A549 treated with dexamethasone at 1 μM for 4 hours (cell line): ENCODE measurements at places on chromosomes 1 and 21. TPM values are rescaled to one million over a fixed set of nuclear protein-coding genes. Genes with fewer than 3 reads are reported as not detected.

Gene IQGAP3
- total RNA-seq, result 9.2 to 20.0 TPM (median 17.9 TPM) in 5 replicates

Gene CCDC27
- total RNA-seq, result not detected in 5 replicates

Gene CSF1
- 12.5 to 17.2 TPM (median 16.2 TPM) in 5 replicates for total RNA-seq

Gene SASS6
- 3.3 to 5.2 TPM (median 4.3 TPM) in 5 replicates for total RNA-seq

Gene ITGB2
- total RNA-seq, result 0.56 to 0.94 TPM (median 0.76 TPM) in 5 replicates

Gene KRTAP19-3
- total RNA-seq, result not detected in 5 replicates

Gene ASCL5
- 0.09 to 0.13 TPM (median 0.11 TPM) in 5 replicates for total RNA-seq

Gene KCNA2
- 0.02 to 0.20 TPM (median 0.05 TPM) in 5 replicates for total RNA-seq

Gene COL11A1
- 2.6 to 3.2 TPM (median 2.7 TPM) in 5 replicates for total RNA-seq

Gene METTL13
- 35.2 to 45.5 TPM (median 41.5 TPM) in 5 replicates for total RNA-seq

Gene C4BPA
- total RNA-seq, result 0.58 to 0.91 TPM (median 0.67 TPM) in 5 replicates

Gene SPATA17
- total RNA-seq, result 1.7 to 3.0 TPM (median 1.9 TPM) in 5 replicates

Gene FCER1G
- total RNA-seq, result 0.23 to 0.34 TPM (median 0.25 TPM) in 3 of 5 replicates, not detected in the others

Gene DNALI1
- 0.02 to 0.27 TPM (median 0.05 TPM) in 3 of 5 replicates, not detected in the others for total RNA-seq

Gene TMEM240
- 0.20 to 0.52 TPM (median 0.37 TPM) in 5 replicates for total RNA-seq

Gene DR1
- 27.5 to 40.4 TPM (median 37.0 TPM) in 5 replicates for total RNA-seq

Gene OR6N1
- not detected in 5 replicates for total RNA-seq

Gene FYB2
- not detected in 5 replicates for total RNA-seq

Gene A3GALT2
- total RNA-seq, result not detected in 5 replicates

Gene CDK11B
- total RNA-seq, result 21.9 to 26.1 TPM (median 25.6 TPM) in 5 replicates

Gene SPATA46
- not detected in 5 replicates for total RNA-seq

Gene PBX1
- 9.5 to 18.0 TPM (median 15.8 TPM) in 5 replicates for total RNA-seq

Gene SNRPE
- 195 to 242 TPM (median 198 TPM) in 5 replicates for total RNA-seq

Gene AMPD1
- total RNA-seq, result 0.14 TPM in 1 of 5 replicates, not detected in the others

Gene PTPN7
- not detected in 5 replicates for total RNA-seq
